Stimulated activated CD4-positive, alpha-beta T cell treated with anti-CD3 and anti-CD28 coated beads, Interleukin-2, amount 100 ng/mL, for 24 hours (primary cell): ENCODE measurements at places on chromosomes 1 and 21.

DNA sequence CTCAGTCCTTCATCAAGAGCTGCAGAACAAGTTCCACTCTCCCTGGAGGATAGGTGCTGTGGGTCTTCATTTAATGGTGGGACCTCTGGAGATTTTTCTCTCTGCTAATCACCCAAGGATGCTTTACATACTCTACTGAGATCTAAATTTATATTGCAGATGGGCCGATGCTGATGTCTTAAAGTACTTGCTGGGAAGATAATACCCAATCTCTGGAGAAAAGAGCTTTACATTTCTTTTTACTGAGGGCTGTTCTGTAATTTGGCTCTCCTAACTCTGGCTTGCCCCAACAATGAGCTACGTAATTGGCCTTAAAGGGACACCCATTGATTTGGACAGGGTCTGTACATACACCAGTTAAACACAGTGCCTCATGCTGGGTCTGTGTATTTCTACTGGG is 86.9 kb downstream of the ST6GALNAC3 start:
- DNase-seq = no peak

DNA sequence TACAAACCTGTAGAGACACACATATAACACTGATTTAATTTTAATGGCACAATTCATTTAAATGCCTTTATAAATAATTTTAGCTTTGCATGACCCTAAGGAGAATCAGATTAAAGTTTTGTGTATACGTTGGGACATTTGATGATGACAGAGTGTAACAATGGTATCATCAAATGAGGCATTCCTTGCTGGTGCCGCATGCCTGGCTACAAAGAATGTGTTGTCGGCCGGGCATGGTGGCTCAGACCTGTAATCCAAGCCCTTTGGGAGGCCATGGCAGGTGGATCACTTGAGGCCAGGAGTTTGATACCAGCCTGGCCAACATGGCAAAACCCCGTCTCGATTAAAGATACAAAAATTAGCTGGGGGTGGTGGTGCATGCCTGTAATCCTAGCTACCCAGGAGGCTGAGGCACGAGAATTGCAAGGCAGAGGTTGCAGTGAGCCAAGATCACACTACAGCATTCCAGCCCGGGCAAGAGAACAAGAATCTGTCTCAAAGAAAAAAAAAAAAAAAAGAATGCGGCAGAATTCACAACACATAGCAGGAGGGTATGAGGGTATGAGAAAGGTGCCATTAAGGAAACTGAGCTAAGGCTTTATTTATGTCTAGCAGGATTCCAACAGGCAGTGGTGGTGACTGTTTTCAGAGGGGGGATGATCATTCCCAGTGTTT is 58.9 kb downstream of the PTPN14 start:
- no peak for DNase-seq

DNA sequence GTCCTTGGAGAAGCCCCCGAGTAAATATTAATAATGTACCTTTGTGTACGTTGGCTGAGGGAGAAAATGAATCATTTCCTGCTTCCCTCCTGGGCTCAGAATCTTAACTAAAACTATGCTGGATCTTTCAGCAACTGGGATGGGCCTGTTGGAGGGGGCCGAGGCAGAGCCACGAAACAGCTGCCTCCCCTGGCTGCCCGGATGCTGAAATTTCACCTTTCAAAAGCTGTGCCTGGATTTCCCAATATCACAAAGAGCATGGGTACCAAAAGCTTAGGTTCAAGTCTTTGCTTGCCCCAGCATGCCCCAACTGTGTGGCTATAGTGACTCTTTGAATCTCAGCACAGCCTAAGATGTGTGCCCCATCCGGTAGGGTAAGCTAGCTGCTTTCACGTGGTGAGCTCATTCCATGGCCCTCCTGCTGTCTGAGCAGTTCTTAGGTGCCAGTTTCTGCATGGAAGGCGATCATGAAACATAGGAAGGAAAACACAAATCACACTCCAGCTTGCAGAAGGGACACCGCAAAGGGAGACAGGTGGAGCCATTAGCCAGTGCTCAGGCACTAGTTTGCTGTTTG is 473.5 kb downstream of the PTPRU start:
- no peak for DNase-seq

- DNase-seq = no peak
Observed at GRCh38 chr1:245118066-245118465, 36.7 kb upstream of the KIF26B start.

DNA sequence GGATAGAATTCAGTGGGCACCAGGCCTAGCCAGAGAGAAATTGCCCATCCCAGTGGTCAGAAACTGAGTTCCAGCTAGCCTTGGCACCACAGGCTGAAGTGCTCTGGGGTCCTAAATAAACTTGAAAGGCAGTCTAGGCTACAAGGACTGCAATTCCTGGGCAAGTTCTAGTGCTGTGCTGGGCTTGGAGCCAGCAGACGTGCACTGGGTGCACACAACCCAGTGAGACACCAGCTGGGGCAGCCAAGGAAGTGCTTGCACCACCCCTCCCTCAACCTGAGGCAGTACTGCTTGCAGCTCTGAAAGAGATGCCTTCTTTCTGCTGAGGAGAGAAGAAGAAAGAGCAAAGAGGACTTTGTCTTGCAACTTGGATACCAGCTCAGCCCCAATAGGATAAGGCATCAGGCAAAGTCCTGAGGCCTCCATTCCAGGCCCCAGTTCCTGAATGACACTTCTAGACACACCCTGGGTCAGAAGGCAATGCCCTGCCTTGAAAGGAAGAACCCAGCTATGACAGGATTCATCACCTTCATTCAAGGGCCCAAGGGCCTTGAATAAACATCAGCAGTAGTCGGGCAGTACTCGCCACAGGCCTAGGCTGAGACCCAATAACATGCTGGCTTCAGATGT is 55.1 kb downstream of the OVGP1 start:
- DNase-seq = no peak

DNA sequence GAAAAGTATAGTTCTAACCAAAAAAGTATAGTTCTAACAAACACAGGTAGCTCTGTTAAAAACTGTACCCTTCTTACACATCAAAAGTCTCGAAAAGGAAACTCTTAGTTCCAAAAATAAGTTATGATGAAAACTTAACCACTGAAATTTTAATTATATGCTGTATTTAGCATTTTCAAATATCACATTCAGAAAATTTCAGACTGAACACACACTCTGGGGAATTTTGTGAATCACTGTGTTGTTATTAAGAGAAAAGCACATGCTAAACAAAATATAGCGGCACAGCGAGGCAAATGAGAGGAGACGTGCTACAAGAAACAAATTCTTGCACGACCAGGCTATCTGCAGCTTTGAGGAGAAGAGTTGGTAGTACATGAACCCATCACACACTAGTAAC is 30.4 kb downstream of the VAV3 start:
- DNase-seq = no peak

DNA sequence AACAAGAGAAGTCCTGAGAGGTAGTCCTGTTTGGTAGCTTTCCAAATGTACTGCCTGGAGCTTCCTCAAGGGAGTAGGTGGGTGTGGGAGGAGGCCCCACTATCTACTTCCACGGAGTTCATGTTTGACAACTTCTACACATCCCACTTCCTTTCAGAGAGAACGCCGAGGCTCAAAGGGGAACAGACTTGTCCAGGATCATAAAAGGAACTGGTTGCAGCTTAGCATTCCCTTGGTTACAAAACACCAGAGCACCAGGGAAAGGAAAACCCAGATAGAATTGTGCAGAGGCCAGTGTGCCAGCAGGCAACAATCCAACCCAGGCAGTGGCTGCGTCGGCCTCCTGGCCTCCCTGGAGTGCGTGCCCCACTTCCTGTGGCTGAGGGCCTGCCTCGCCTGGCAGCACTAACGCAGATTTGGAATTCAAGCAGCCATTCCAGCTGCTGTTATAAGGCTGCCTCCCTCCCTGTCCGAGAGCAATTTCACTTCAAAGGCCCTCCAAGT is 4.2 kb upstream of the RAP1GAP start:
- DNase-seq = no peak

- DNase-seq = no peak
Observed at GRCh38 chr1:94092210-94092613, 28.7 kb downstream of the ABCA4 start.

GRCh38 chr21:16262091-16262490 is 532.3 kb downstream of the USP25 start:
- no peak for DNase-seq

DNA sequence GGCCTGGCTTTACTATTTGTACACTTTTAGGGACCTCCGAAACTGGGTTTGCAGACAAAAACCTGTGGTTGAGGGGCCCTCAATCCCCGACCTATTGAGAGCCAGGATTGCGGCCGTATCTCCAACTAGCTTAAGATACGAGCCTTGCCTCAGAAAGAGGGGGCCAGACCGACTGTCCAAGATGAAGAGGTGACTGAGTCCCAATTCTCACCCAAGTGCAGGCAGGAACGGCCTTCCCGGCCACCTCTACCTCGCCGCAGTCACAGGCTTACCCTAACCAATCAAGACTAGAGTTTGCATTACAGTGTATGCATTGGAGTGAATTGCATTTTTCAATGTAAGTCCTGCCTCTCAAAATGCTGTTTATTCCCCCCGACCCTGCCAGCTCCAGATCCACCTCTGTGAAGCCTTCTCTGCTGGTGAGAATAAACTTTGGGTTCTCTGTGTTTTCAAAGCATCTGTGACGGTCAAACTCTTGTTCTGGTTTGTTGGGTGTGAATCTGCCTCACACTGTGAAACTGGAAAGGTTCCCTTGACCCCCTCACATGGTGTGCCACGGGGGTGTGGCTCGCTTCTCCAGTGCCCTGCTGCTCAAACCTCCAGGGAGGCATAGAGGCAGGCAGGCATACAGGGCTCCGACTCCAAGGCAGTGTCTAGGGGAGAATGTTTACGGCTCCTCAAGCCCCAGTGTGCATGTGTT is 62.2 kb upstream of the WLS start:
- DNase-seq = no peak
